DMS 273 treated with DMSO at 0.1 percent for 48 hours (cell line): ENCODE measurements at places on chromosomes 16 and 17.

DNA sequence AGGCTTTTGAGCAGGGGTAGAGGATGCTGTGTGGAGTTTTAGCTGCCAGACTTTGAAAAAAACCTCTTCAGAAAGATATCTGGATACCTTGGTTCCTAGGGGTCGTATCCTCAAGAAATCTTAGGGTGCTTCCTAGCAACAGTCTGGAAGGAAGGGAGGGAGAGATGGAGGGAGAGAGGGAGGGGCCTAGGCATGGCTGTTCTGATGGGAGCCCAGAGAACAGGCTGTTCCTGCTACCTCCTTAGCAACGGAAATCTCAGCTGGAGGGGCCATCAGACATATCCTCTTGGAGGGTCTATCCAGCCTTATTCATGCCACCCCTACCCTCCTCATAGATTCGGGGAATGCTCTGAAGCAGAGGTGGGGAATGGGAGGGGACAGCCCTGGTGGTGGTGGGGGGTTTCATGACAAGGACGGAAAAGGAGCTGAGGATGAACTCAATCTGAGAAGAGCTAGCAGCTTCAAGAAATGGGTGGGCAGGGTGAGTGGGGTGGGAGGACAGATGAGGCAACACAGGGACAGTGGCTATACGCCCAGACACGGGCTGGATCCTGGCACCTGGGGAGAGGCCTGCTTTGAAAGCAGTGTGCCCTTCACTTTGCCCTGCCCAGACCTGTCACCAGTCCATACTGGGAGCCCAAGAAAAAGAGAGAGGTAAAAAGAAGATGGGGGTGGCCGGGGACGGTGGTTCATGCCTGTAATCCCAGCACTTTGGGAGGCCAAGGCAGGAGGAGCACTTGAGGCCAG lies 2.9 kb upstream of the THRA start:
- DNase-seq = no peak

GRCh38 chr17:79086609-79087427 lies 12.2 kb downstream of the ENGASE start:
- no peak for DNase-seq

GRCh38 chr17:28897769-28898526 lies 415 bp upstream of the FLOT2 start:
- no peak for DNase-seq

GRCh38 chr17:41588126-41588810 lies 1.6 kb upstream of the KRT14 start:
- no peak for DNase-seq

DNA sequence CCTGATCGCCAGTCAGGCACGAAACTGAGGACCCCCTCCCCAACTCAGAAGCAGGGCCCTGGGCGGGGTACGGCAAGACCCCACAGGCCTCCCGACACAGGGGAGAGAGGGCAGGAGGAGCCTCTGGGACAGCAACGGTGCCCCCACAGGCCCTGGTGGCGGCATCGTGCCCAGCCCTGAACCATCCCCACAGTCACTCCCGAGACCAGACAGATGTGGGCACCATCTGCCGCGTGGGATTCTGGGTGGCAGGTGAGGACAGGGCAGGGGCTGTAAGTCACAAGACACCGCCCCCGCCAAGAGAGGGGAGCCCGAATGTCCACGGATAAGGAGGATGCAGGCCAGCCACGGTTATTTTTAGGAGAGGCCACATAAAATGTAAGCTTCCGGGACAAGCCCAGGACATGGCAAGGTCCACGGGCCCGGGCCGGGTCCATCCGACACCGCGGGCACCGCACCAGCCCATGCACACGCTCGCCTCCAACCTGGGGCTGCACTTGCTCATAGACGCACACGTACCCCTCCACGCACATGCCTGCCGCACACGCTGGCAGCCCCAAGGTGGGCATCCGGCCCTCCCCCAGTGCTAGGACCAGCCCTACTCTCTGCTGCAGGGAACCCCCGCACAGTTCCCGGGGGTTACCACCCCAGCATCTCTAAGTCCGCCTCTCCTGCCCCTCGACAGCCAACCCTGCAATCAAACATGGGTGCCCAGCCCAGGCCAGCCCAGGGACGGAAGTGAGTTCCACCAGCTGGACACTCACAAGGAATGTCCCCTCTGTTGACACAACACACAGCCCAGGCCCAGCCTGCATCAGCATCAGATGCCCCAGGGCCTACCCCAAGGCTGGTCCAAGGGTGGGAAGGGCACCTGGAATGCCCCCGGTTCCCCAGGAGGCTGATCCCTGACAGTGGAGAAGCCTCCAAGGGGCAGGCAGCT lies 8.2 kb upstream of the PVALEF start:
- no peak for DNase-seq

GRCh38 chr16:69784586-69784985 lies 22.5 kb downstream of the WWP2 start:
- no peak for DNase-seq
